ENCODE measurements at places on chromosomes 13 and 19.

- no peak for DNase-seq
Measured at GRCh38 chr19:51131780-51132680, 7.3 kb downstream of the SIGLEC9 start.

- no peak for DNase-seq
Measured at GRCh38 chr13:53411463-53411862, 382.9 kb downstream of the OLFM4 start.

GRCh38 chr13:75353781-75354193, 128.2 kb downstream of the TBC1D4 start:
- no peak for DNase-seq

DNA sequence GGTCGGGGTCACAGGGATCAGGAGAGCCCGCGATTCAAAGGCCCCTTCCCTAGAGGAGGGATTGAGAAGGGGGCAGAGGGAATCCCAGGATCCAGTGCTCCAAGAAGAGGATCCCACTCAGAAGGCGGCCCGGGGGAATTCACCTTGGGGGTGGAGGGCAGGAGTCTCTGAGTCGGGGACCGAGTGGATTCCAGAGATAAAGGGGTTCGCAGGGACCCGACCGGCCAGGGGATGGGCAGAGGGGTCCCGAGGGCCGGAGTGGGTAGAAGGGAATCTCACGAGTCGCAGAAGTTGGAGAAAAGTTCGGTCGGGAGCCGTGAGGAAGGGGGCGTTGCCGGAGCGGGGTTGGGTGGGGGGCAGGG, 261 bp downstream of the PRKD2 start:
- DNase-seq: no peak

DNA sequence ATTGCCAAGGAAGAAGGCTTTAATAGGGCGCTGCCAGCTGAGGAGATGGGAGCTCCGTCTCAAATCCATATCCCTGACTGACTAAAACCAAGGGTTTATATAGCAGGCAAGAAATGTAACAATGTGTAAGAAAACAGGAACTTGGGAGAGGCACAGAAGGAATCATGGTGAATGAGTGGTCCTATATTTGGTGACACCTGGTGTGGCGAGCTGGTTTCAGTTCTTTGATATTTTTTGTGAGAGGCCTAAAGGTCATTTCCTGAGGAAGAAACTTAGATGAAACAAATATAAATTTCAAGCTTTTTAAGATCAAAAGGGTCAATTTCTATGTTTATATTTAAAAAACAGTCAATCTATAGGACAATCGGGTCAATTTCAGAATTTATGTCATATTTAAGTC, 826.3 kb downstream of the SLITRK6 start:
- DNase-seq: no peak

DNA sequence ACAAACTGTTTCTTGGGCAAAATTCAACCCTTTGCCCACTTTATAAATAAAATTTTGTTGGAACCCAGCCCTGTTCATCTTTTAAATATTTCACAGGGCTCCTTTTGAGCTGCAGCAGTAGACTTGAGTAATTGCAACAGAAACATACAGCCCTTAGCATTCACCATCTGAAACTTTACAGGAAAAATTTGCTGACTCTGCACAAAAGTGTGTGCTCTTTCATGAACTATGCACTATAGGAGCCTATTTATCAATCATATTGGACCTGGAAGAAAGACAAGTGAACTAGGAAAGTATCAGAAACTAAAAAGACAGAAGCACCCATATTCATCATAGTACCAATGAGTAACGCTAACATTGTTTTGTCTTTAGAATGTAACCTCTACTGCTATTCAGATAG, 406.9 kb upstream of the SLC10A2 start:
- no peak for DNase-seq

- peak; percentile 54 for DNase-seq
Measured at GRCh38 chr19:5369962-5370367, 29.4 kb upstream of the PTPRS start.

DNA sequence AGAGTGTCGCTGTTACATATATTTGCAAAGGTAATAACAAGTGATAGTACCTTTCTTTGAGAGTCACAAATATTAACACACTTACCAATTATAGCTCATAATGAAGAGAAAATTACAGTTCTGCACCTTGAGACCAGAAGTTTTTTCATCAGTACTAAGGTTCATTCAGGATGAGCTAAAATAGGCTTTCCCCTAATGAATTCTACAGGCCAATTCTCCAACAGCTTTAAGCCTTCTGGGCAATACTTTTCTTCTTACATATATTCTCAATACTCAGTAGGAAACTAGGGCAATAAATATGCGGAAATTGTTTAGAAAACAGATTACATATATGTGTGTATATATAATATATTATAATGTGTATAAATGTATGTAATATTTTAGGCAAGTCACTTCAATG, 2672.8 kb upstream of the PCDH20 start:
- DNase-seq: no peak

- no peak for DNase-seq
Measured at GRCh38 chr19:58054901-58055874, 3.9 kb upstream of the ZNF135 start.

- DNase-seq: no peak
Measured at GRCh38 chr19:13173139-13173737, 23.0 kb downstream of the IER2 start.

DNA sequence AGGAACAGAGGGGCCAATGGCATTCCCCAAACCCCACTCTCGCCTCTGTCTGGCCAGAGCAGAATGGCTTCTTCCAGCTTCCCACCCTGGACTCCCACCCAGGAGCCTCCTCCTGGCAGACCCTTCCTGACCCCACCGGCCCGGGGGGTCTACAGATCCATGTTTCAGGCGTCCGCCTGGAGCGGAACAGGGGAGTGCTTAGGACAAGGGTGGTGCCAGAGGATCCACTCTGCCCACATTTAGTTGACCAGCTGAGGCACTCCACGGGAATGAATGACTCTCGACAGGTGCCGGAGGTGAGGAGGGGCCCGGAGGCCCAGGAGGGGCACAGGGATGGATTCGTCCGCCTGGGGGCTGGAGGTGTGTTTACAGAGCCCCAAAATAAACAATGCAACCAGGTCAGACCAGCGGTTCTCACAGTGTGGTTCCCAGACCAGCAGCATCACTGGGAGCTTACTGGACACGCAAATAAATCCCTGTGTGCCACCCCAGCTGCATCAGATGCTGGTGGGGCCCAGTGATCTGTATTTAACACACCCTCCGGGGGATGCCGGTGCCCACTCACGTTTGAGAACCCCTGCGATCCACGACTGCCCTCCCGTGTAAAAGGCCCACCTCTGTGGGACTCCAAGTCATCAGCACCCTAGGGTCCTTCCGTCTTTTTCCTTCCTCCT, 15.1 kb upstream of the NCCRP1 start:
- no peak for DNase-seq

DNA sequence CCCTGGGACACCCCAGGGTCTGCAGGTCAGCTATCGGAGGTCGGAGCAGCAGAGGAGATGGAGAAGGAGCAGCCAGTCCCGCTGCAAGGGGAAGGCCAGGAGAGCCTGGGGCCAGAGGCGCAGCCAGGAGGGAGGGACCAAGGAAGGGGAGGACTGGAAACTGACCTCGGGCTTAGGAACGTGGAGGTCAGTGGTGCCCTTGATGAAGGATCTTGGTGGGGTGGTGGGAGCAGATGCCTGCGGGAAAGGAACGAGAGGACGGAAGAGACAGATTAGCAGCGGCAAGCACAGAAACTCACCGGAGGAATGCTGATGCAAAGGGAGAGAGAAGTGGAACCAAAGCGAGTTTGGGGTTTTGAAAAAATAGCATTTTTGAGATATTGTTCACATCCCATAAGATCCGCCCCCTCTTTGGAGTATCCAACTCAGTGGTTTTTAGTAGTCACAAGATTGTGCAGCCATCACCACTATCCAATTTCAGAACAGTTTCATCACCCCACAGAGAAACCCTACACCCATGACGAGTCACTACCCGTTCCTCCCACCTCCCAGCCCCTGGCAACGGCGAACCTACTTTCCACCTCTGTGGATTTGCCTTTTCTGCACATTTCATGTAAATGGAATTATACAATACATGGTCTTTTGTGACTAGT, 22.1 kb downstream of the PLEKHF1 start:
- no peak for DNase-seq

DNA sequence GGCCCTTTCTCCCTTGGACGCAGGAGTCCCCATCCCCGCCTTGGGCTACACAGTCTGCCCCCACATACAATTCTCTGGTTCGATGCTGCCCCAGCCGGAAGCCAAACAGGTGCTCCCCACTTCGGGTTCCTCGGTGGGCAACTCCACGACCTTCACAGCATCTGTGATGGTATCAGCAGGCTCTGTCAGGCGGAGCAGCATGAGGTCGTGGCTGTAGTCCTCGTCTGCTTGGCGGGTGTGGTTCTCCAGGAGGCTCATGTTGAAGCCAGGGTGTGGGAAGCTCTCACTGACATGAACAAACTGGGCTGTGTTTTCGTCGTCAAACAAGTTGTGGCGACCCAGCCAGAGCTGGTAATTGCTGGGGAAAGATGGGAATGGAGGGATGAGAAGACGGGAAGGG, 3.5 kb downstream of the KLK1 start:
- DNase-seq: no peak

DNA sequence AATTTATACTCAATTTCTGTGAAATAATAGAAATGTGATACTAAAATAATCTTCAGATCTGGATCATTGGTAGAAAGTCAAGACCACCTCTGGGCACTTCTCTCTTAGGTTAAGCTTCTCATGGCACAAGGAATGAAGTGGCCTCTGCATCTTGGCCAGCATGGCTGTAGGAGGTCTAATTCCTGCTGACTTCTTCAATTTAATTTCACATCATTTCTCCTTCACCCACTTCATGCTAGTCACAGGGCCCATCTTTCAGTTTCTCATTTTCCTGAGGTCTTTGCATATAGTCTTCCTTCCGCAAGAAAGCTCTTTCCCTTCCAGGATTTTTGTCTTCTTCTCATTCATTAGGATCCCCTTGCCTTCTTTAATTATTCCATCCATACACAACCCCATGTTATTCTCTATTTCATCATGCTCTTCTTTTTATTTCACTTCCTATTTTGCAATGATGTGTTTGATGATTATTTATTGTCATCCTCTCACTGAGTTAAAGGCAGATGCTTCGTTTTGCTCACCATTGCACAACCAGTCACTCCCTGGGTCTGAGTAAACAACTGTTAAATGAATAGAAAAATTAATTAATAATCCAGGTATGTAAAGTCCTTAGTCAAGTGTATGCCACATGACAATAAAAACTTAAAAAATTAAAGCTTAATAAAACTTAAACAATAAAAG, 397.4 kb downstream of the SPRY2 start:
- no peak for DNase-seq

DNA sequence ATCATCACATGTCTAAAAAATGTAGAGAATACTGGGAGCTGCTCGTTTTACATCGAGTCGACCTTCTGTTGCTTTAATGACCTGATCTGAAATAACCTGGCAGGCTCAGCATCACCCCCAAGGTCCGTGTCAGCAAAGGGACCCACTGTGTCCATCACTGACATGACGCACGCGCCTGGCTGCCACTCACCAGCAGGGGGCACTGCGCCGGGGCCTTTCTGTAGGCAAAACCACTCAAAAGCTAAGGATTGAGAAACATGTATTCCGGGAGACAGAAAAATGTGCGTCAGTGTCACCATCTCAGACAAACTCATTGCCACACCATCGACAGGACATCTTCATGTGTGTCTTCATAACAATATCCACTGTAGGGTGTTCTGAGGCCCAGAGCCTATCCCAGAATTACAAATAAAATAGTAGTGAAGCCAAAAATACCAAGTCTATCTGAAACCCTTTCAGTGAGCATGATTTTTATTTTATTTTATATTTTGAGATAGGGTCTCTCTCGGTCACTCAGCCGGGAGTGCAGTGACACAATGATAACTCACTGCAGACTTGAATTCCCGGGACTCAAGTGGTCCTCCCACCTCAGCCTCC, 130.3 kb upstream of the LSM14A start:
- DNase-seq: peak; percentile 28

DNA sequence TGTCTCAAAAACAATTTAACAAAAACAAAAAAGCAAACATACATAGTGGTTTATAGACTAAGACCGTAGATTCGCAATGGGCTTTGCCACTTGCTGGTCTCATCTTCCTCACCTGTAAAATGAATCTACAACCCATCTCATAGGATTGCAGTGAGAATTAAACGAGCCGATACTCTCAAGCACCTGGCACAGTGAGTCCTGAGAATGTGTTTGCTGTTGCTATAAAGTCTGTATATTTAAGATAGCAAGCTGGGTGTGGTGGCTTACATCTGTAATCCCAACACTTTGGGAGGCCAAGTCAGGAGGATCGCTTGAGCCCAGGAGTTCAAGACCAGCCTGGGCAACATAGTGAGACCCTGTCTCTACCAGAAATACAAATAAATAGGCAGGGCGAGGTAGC, 22.5 kb downstream of the EXOC3L2 start:
- DNase-seq: no peak

DNA sequence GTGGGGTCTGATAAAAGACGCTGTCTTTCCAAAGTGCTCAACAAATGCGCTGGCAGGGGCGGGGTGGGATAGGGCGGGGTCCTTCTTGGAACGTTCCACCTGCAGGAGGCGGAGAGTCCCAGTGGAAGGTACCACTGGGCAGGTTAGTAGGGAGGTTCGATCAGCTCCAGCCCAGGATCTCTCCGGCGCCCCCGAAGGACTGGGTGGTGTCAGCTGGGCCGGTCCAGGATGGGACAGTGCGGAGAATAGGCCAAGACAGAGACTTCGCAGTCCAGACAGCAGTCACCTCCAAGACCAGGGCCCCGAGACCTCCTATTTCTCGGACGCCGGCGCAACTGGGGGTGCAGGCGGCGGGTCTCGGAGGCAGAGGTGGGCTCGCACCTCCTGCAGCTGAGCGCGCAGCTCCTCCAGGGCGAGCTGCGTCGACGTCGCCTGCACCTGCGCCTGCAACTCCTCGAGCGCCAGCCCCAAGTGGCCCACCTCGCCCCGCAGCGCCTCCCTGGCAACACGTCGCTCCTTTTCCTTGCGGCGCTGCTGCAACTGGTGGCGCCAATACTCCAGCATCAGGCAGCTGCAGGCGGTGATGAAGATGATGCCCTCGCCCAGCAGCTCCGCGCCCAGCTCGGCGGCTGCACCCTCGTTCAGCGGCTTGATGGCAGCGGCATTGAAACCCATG, 21.6 kb downstream of the VASP start:
- DNase-seq: no peak

GRCh38 chr13:28333204-28333881, 161.6 kb downstream of the FLT1 start:
- DNase-seq: no peak

GRCh38 chr13:109615721-109616420, 170.5 kb downstream of the IRS2 start:
- DNase-seq: no peak

DNA sequence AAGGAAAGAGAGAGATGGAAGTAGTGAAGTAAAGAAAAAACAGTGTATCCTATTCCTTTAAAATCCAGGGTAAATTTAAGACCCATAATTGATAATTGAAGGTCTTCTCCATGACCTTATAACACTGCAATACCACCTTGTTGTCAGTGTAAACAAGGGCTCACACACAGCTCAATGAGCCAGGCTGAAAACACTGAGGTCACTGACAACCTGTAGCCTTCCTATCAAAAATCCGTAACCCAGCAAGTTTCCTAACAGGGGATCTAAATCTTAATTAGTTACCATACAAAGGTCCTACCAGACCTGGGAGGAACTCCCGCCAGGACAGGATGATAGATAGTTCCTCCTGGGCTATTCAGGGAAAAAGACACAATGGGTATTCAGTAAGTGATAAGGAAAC, 1677.1 kb downstream of the OLFM4 start:
- DNase-seq: no peak
